ENCODE measurements at places on chromosomes 2 and 18. TPM values are rescaled to one million over a fixed set of nuclear protein-coding genes. Genes with fewer than 3 reads are reported as not detected.

GRCh38 chr18:45275367-45276113, 339.7 kb upstream of the SLC14A2 start:
- peak; percentile 31 for DNase-seq

GRCh38 chr2:160141912-160142311, 58.2 kb downstream of the ITGB6 start:
- no peak for DNase-seq

GRCh38 chr2:7132753-7133152, 215.5 kb downstream of the RNF144A start:
- no peak for DNase-seq

GRCh38 chr2:220117025-220117424, 489.6 kb downstream of the SLC4A3 start:
- no peak for DNase-seq

DNA sequence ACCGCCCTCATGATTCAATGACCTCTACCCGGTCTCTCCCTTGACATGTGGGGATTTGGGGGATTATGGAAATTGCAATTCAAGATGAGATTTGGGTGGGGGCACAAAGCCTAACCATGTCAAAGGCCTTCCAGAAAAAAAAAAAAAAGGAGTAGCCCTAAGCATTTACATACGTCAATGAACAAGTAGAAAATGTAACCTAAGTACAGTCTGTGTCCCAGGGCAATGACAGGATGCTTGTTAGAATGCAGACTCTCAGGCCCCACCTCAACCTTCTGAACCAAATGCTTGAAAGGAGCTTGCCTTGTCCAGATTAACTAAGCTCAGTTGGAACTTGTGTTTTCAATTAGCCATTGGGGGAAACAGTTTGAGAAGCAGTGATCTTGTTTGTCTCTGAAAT, 802.1 kb downstream of the CPS1 start:
- no peak for DNase-seq

- DNase-seq = no peak
Measured at GRCh38 chr2:237639836-237640220, 12.4 kb downstream of the LRRFIP1 start.

DNA sequence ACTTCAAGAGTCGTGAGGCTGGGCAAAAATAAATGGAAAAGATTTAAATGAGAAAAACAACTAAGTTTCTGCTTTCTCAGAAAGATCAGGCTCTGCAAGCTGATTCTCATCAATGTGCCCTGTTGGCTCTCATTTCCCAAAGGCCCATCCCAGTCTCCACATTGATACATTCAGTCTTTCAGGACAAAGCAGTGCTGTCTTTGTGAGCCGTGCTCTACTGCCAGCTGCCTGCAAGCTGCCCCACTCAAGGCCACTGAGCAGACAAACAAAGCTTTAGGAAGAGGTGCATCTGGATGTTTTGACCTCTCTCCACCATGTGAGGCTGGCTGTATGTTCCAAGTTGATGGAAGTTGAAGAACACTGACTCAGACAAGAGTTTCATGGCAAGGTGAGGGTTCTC, 48.8 kb downstream of the FSHR start:
- DNase-seq = no peak

DNA sequence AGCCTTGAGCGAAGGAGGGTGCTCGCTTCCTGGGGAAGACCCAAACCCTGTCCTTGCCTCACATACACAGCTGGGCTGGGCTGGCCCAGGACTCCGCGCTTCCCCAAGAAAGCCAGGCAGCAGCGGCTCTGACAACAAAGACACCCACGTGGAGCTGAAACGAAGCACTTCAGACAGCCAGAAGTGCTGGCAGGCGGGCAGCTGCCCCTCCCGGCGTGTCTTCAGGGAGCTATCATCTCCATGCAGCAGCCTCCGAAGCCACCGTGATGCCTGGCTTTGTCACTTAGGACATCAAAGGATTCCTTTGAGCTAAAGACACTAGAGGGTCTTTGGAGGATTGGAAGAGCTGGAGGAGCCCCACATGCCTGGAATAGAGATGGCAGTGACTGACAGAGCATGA, 35.2 kb downstream of the C1QL2 start:
- DNase-seq = no peak

DNA sequence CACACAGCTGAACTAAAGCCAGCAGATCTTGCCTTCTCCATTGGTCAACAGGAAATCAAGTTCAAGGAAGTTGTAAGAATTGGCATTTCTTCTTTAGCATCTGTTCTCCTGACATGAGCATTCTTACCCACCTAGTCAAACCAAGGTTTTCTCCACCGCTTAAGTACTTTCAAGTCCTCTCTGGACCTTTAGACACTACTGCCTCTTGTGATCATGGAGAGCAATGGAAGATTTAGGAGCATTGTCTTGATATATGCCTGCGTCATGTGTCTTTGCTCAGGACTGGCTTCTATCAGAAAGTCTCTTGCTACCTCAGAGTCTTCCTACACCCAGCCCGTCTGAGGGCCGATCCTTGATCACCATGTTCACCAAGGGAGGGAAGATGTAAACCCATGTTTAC, 262.2 kb downstream of the PHLPP1 start:
- DNase-seq = peak; percentile 7

DNA sequence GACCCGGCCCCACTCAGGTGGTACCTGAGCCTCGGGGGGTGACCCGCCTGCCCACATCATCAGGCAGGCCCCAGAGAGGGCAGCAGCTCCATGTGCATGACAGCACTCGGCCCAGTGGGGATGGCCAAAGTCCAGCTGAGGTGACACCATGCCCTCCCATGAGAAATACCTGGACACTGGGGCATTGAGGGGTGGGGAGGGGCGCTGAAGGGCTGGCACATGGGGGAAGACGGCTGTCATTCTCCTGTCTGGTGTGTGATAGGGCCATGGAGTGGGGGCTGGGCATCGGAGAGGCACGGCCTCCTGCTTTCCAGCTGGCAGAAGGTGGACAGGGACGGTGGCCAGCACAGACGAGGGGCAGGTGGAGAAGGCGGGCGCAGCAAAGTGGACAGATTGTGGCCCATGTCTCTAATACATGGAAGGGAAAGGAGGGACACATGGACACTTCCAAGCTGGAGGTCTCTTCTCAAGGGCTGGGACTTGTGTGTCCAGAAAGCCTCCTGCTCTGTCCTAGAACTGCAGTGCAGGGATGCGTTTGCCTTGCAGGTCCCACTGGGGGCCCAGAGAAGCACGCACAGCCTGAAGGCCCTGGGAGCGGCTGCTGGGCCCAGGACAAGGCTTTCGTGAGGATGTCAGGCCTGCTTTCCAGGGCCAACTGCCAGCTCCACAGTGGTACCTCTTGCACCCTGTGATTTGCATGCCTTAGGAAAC, 302.2 kb downstream of the NDUFA10 start:
- no peak for DNase-seq

- DNase-seq = no peak
Measured at GRCh38 chr2:88239781-88240180, 69.6 kb downstream of the THNSL2 start.

DNA sequence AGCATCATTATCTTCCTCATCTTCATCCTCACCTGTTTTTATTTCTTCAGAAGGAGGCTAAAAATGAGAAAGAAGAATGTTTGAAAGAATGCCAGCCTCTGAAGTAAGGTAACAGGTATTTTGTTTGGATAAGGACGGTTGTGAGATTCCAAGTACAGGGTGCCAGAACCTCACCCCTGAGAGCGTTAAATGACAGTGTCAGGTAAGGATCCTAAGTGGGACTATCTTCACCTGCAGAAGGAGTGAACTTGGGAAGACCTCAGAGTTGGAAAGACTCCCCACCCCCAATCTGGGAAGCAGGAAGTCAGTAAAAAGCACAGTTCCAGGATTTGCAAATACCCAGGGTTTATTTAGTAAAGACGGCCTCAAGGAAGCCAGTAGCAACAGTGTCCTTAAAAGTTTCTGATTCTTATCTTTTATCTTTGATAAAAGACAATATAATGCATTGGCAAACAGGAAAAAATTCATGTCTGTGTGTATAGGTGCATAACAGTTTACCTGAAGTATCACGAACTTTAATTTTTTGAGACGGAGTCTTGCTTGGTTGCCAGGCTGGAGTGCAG, 52.3 kb downstream of the THOC1 start:
- no peak for DNase-seq

- DNase-seq = no peak
Measured at GRCh38 chr2:205535001-205535400, 147.3 kb upstream of the NRP2 start.

DNA sequence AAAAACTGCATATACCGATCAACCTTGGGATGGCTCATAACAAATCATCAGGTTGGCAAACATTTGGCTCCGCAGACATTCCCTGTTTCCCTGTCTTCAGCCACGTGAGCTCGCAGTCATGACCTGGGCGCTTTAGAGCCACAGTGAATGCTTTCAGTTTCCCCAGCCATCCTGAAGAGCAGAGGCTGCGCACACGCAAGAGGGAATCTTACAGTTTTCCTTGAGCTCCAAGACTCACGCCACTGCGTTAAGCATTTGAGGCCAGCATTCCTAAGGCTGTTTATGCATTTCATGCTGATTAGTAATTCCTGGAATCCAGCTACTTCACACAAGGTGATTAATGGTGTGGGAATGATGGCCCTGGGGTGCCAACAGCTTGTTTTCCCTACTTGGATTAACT, 95.1 kb downstream of the MTCL1 start:
- DNase-seq = peak; percentile 99

DNA sequence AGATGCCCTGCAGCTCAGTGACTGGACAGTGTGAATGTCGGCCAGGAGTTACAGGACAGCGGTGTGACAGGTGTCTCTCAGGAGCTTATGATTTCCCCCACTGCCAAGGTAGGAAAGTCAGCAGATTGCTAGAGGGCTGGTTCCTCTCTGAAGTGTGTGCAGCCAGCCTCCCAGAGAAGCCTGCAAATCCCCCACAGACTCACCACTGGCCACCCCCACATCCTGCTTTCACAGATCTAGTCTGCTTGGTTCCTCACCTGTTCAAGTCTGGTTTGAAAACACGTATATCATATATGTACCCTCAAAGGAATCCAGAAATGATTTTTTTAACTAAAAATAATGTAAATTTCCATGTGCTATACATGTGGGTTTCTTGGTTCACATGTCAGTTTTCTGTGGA, 121.1 kb downstream of the LAMA3 start:
- no peak for DNase-seq

GRCh38 chr2:24200799-24201198, 25.9 kb downstream of the FAM228A start:
- DNase-seq = no peak

DNA sequence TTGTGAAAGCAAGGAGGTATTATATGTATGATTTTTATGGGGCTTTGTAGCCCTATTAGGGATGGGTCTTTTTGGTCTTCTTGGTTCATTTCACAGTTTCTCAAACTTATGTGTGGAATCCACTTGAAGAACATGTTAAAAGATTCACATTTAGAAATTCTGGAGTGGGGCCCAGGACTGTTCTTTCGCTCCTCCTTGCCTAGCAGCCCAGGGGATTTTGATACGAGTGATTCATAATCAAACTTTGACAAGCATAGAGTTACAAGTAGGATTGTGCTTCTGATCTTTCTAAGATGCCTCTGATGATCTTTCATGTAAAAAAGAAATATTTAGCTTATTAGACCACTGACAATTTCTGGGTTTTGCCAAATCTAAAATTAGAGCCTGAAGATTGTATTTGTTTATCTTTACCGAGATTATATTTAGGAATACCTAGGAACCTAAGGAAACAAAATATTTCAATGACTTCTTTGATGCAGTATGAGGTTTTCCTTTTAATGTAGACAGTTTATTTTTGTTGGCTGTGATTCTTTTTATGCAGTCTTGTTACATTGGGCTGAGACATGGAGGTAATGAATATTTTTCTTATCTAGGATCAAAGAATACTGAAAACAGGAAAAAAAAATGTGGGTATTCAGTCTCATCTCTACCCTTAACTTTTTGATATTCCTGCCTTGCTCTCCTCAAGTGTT, 324.0 kb downstream of the PARD3B start:
- peak; percentile 42 for DNase-seq

- DNase-seq = no peak
Measured at GRCh38 chr2:127740665-127741288, 39.5 kb downstream of the SFT2D3 start.

- no peak for DNase-seq
Measured at GRCh38 chr18:31100436-31101182, 1.6 kb downstream of the DSC2 start.

- DNase-seq = no peak
Measured at GRCh38 chr2:118683460-118683859, 164.0 kb downstream of the EN1 start.

DNA sequence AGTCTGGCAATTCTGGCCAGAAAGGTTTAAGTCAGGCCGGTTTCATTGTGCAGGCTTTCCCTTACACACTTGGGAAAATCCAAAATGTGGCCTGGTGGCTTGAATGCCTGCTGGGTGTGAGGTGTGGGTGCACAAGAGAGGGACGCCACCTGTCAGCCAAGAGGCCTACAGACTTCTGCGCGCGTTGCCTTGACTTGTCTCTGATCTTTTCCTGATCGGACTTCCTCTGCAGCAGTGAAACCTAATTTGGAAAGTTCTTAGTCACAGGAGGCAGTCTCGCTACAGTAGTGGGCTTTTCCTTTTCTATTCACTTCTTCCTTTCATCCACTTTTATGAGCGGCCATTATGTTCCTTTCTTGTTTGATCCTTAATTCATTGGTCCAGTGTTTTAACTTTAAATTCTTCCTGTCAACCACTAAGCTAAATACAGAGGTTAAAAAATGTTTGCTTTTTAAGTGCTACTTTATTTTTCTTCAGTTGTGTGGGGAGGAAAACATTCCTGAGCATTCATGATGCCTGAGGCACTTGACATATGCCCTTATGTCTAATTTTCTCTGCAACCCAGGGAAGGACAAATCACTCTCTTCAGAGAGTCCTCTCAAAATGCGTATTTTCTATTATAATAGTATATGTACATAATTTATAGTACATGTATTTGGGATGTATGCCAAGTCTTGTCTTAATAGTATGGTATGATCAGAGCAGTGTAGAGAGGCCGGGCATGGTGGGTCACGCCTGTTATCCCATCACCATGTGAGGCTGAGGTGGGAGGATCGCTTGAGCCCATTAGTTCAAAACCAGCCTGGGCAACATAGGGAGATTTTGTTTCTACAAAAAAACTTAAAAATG, 128.9 kb downstream of the WDSUB1 start:
- DNase-seq = peak; percentile 55

The SAG gene
- not detected for total RNA-seq

The SCN2A gene
- 0.44 TPM for total RNA-seq

The RAD51AP2 gene
- total RNA-seq = not detected

The METTL21A gene
- total RNA-seq = 32.6 TPM

The GPBAR1 gene
- 0.37 TPM for total RNA-seq

The TMEM169 gene
- total RNA-seq = not detected

The FEV gene
- total RNA-seq = not detected

The PLEK gene
- 0.25 TPM for total RNA-seq

The MERTK gene
- total RNA-seq = not detected

The PCARE gene
- not detected for total RNA-seq

The EGR4 gene
- total RNA-seq = not detected

The GALNT3 gene
- total RNA-seq = 0.59 TPM

The EML6 gene
- total RNA-seq = 1.6 TPM

The IL36B gene
- total RNA-seq = not detected

The UGT1A10 gene
- not detected for total RNA-seq

All from M059J (cell line).